Left renal cortex interstitium (tissue), 4 donors: ENCODE measurements at places on chromosomes 2 and 18.

DNA sequence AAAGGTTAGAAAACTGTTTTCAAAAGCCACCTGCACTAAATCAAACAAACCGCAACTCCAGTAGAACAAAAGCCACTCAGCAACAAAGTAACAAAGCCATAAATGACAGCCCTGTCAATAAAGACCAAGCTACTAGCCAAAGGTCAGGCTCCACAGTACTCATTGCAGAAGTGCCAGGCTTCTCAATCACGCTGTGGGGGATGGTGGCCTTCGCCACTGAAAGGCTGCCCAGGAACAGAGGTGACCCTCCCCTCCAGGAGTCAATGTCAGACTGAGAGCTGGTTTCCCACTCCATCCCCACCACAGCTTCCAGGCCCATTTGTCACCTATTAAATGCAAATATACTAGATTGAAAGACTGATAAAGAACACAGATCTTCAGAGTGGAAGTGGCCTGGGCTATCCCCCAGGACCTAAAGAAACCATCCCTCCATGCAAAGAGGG, 5.9 kb downstream of the ATP8B1 start:
- no peak for DNase-seq

- DNase-seq = peak; percentile 52
Observed at GRCh38 chr2:110101280-110101844, 14.3 kb downstream of the MALL start.

GRCh38 chr18:32867936-32868335, 95.1 kb upstream of the KLHL14 start:
- DNase-seq = no peak

DNA sequence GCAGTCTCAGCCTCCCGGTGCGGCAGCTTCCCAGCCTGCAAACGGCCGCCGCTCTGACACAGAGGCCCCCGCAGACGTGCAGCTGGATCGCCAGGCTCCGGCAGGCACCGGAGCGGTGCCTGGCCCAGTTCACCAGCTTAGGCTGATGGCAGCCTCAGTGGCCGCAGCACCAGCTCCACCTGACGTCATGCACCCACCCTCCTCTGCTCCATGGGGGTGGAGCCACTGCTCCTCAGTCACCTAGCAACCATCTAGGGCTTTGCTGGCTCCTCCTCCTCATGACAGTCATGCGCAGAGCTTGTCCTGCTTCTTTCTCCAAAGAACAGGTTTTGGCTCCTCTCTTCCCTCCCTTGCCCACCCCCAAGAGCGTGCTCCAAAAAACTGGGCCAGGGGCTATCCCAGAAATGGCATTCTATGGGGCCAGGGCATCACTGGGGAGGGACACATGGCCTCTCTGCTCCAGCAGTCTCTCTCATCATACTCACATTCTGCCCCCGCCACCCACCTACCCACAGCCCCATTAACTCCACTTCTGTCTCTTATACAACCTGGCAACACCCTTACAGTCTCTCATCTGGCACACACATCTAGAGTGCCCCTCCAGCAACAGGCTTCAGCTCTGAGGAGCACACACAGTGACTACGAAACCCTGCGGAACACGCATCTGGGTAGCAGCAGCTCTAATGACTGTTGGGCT, 5.5 kb downstream of the DCTN1 start:
- peak; percentile 44 for DNase-seq

DNA sequence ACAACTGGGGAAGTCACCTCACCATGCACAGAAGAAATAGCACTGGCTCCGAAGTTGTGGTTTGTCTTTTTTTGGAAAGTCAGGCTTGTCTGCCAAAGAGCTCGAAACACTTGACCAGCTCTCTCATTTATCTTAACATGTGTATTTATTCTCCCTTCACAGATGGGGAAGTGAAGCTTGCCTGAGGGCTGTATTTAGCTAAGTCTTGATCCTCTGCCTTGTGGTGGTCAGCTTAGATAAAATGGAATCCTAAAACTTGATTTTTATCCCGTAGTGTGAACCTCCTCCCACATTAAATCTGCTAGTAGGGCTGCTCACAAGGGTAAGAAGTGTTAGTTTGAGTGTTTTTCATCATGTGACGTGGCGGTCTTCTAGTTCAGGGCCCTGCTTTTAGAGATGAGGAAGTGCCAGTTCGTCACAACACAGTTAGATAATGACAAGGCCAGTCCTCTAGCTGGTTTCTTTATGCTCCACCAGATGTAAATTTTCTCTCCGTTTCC, 89.7 kb downstream of the TMEM247 start:
- DNase-seq = no peak

GRCh38 chr18:79422022-79422782, 26.5 kb downstream of the NFATC1 start:
- no peak for DNase-seq

- no peak for DNase-seq
Observed at GRCh38 chr2:218662377-218662776, 2.9 kb downstream of the BCS1L start.

DNA sequence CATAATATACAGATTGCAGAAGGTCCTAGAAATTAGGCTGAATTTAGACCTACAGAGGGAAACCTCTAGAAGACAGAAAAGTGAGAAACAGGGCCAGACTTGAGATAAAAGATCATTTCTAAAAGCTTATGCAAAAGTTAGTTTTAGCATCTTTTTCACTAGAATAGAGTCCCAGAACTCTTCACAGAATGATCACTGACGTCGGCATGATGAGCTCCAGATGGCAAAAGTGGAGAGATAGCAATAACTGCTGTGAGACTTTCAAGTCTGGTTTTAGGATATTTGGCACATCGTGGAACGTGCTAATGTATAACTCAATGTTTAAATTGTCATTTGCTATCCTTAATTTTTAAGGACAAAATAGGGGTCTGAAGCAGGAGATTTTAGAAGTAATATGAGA, 1050.7 kb upstream of the CELF4 start:
- no peak for DNase-seq

- DNase-seq = no peak
Observed at GRCh38 chr2:190031969-190032618, 30.4 kb downstream of the MSTN start.
